WTC11 (cell line): ENCODE measurements at places on chromosomes 1 and 21. TPM values are rescaled to one million over a fixed set of nuclear protein-coding genes. Genes with fewer than 3 reads are reported as not detected.

DNA sequence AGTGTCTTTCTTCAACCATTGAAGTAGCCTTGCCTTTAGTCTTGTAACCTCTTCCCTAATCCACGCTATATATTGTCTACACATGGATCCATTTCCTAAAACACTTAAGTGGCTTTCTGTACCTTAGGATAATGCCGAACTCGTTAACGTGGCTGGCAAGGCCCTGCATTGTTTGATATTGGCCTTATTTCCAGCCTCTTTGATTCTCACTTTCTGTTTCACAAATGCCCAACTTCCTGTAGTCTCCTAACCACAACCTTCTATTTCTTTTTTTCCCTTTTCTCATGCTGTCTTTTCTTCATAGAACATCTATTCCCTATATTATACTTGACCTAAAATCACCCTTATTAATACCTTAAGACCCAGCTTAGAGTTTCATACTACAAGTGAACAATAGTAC, 536.0 kb downstream of the LMO4 start:
- H3K36me3 ChIP-seq, result peaks cover 28% of the 10 kb centered on the region
- H3K4me1 ChIP-seq, result peaks cover 46% of the 10 kb centered on the region
- H3K27ac ChIP-seq, result no peak overlapping the region
- H3K27me3 ChIP-seq, result peaks cover 3% of the 10 kb centered on the region; the same call in 1 of the 2 replicates
- DNase-seq, result no peak
- no peak overlapping the region for H3K4me3 ChIP-seq

GRCh38 chr1:24070821-24071393, 41.0 kb downstream of the MYOM3 start:
- peak; percentile 85 for DNase-seq
- no peaks in the 10 kb centered on the region for H3K36me3 ChIP-seq
- no peaks in the 10 kb centered on the region; the same call in 1 of the 2 replicates for H3K27me3 ChIP-seq

DNA sequence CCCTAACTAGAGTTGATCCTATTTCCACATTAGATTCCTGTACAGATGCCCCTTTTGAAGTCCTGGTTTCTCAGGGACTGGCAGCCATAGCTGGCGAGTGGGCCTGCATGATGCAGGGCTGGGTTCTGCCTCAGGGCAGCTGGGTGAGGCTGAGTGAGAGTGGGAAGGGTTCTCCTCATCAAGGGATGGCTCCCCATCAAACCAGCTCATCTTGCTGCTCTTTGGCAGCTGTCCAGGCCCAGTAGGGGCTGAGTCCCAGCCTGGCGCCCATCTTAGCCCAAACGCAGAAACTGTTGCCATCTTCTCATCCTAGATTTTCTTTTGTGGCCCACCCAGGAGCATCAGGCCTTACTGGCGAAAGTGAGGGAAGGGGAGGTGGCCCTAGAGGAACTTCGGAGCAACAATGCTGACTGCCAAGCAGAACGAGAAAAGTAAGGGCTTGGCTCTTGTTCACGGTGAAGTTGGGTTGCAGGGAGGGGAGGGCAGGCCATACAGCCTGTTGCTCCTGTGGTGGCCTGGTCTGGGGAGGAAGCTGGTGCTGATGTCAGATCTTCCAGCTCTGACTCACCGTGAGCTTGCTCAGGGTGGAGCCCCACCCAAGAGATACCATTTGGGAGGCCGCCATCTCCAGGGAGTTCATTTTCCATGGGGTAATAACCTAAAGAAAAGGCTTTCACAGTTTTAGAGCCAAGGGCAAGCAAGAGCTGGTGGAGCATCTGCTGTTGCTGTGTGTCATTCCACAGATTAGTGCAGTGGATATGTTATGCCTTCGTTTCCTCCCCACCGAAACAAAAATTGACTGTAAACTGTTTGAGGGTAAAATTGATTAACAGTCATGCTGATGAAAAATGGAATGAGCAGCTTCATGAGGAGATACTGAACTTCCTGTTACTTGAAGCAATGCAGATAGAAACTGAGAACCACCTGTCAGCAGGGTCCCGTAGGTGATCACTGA, 34.7 kb downstream of the TUFT1 start:
- H3K4me3 ChIP-seq, result no peak overlapping the region
- H3K27ac ChIP-seq, result no peak overlapping the region
- H3K36me3 ChIP-seq, result peaks cover 23% of the 10 kb centered on the region

- H3K4me1 ChIP-seq, result no peaks in the 10 kb centered on the region
- H3K27ac ChIP-seq, result no peak overlapping the region
- no peaks in the 10 kb centered on the region for H3K27me3 ChIP-seq
- peaks cover 63% of the 10 kb centered on the region for H3K36me3 ChIP-seq
Observed at GRCh38 chr1:225555821-225556220, 97.1 kb downstream of the ENAH start.

GRCh38 chr1:94702442-94702815, 117.7 kb upstream of the SLC44A3 start:
- H3K27me3 ChIP-seq, result no peaks in the 10 kb centered on the region
- DNase-seq, result no peak
- H3K4me1 ChIP-seq, result peaks cover 19% of the 10 kb centered on the region

GRCh38 chr1:218242171-218242570, 42.9 kb upstream of the RRP15 start:
- no peaks in the 10 kb centered on the region for H3K36me3 ChIP-seq
- H3K27me3 ChIP-seq, result no peaks in the 10 kb centered on the region; the same call in 1 of the 2 replicates
- no peak overlapping the region for H3K4me3 ChIP-seq
- H3K27ac ChIP-seq, result no peak overlapping the region
- no peaks in the 10 kb centered on the region for H3K4me1 ChIP-seq

- no peaks in the 10 kb centered on the region for H3K27me3 ChIP-seq
- no peaks in the 10 kb centered on the region for H3K36me3 ChIP-seq
- no peak for DNase-seq
- H3K4me3 ChIP-seq, result no peak overlapping the region
- H3K27ac ChIP-seq, result no peak overlapping the region
- H3K4me1 ChIP-seq, result no peaks in the 10 kb centered on the region
Observed at GRCh38 chr1:201039876-201040275, 16.4 kb upstream of the KIF21B start.

DNA sequence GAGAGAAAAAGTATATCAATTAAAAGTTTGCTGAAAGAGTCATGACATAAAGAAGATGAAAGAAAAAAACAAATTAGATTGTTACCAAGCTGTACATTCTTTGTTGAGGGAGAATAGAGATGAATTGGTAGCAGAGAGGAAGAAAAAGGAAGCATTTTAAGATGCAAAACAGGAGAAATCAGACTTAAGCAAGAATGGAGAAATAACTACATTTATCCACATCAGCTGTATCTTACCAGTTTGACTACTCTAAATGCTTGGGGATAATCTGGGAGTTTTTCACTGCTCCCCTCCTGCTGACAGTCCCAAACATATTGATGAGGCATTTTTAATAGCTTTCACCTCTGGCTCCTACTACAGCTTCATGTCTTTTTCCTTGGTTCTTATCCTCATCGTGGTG, 16.8 kb upstream of the PTPRC start:
- H3K4me1 ChIP-seq, result peaks cover 9% of the 10 kb centered on the region
- H3K27ac ChIP-seq, result no peak overlapping the region
- no peaks in the 10 kb centered on the region for H3K36me3 ChIP-seq
- DNase-seq, result no peak

GRCh38 chr1:19662313-19662712, 2.4 kb upstream of the HTR6 start:
- no peaks in the 10 kb centered on the region for H3K36me3 ChIP-seq
- H3K27me3 ChIP-seq, result peaks cover 43% of the 10 kb centered on the region
- no peak for DNase-seq
- peaks cover 11% of the 10 kb centered on the region for H3K4me1 ChIP-seq
- no peak overlapping the region for H3K4me3 ChIP-seq

DNA sequence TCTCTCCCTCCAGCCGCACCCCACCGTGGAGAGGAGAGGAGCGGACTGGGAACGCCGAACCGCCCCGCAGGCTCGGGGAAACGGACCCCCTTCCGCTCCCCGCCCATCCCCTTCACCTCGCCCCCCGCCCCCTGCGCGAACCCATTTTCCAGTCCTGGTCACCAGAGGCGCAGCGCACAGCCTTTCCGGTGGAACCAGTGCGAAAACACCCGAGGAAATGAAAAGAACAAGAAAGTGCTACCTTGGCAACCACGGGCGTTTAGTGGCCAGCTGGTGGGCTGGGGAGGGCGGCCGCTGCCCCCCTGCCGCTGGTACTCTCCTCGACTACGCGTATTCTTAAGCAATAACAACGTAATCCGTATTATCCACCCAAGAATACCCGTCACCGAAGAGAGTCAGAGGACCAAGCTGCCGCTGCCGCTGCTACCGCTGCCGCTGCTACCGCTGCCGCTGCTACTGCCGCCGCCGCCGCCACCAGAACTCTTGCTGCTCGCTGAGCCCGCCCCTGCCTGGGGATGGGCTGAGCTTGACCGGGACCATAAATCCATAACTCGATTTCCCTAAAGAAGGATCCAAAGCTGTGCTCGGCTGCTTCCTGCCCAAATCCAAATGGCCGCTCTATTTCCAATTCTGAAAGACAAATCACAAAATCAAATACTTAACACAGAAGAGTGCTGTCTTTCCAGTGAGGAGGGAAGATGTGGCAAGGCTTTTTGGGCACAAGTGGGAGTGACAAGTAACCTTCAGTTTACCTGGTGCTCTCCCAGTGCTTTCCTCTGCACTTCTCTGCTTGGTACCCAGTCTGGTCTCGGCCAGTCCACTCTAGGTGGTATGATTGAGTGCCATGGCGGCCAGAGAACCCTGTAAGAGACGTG, 125.2 kb upstream of the DPYD start:
- peak overlapping the region; percentile 69 for H3K4me3 ChIP-seq
- H3K36me3 ChIP-seq, result no peaks in the 10 kb centered on the region
- H3K4me1 ChIP-seq, result peaks cover 33% of the 10 kb centered on the region
- DNase-seq, result peak; percentile 43
- H3K27ac ChIP-seq, result no peak overlapping the region
- H3K27me3 ChIP-seq, result peaks cover 87% of the 10 kb centered on the region

The PTPN7 gene
- total RNA-seq, result 0.98 to 1.1 TPM (median 1.1 TPM) in 3 replicates

The TNFSF4 gene
- total RNA-seq, result 0.48 to 0.81 TPM (median 0.78 TPM) in 3 replicates

The TMEM52 gene
- 15.0 to 21.9 TPM (median 20.0 TPM) in 3 replicates for total RNA-seq

The MAN1C1 gene
- 10.4 to 16.8 TPM (median 12.2 TPM) in 3 replicates for total RNA-seq
